ENCODE measurements at places on chromosomes 4 and X.

- no peak for DNase-seq
Observed at GRCh38 chrX:9390121-9390520, 74.7 kb upstream of the TBL1X start.

DNA sequence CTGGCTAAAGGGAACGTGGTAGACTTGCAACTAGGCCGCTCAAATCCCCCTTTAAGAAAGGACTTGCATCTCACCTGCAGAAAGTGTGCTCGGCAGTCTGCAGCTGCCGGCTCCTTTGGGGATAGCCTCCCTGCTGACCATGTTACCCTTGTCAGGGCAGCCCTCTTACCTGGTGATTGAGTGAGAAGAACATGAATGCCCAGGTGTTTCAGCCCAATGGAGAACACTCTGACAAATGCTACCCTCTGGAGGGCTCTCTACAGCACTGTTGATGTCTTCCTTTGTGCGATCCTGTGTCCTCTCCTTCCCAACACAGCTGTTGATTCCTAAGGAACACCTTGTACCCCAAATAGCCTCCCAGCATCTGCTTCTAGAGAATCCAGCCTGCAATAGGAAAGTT, 178.7 kb upstream of the LDB2 start:
- DNase-seq, result no peak

GRCh38 chrX:11791090-11791489, 33.1 kb downstream of the MSL3 start:
- no peak for DNase-seq

GRCh38 chr4:21768349-21769310, 179.9 kb downstream of the KCNIP4 start:
- peak; percentile 33 for DNase-seq

DNA sequence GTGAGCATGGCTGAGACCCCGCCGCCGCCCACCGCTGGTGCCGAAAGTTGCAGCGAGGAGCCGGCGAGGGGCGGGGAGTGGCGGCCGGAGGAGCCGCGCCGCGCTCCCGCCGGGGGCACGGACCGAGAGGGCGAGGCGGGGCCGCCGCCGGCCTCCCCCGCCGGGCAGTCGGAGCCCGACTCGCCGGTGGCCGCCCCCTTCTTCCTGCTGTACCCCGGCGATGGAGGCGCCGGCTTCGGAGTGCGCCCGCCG, 16.5 kb downstream of the UTP3 start:
- no peak for DNase-seq

GRCh38 chr4:3290889-3291321, 1.9 kb upstream of the RGS12 start:
- no peak for DNase-seq

DNA sequence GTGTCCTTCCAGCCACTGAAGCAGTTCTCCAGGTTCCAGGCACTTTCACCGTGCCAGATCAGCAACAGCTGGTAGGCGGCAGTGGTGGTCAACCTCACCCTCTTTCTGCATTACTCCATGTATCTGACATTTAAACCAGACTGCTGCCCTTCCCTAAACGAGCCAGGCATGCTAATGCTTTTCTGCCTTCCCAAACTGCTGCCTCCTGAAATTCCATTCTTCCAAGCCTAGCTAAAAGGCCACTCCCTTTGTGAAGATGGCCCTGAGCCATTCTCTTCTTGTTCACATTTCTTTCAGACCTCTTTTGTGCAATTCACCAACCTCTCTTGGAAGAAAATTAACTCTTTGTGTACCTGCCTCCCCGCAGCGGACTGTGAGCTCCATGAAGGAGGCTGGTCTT, 73.7 kb downstream of the CHST7 start:
- no peak for DNase-seq

DNA sequence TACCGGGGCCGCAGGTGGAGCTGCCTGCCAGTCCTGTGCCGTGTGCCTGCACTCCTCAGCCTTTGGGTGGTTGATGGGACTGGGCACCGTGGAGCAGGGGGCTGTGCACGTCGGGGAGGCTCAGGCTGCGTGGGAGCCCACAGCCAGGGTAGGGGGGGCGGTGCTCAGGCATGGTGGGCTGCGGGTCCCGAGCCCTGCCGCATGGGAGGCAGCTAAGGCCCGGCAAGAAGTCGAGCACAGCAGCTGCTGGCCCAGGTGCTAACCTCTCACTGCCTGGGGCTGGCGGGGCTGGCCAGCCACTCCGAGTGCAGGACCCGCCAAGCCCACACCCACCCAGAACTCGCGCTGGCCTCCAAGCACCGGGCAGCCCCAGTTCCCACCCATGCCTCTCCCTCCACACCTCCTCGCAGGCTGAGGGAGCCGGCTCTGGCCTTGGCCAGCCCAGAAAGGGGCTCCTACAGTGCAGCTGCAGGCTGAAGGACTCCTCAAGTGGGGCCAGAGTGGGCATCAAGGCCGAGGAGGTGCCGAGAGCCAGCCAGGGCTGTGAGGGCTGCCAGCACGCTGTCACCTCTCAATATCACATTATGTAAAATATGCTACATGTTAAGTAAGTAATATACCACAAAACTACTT, 104.1 kb downstream of the COX7B2 start:
- DNase-seq, result no peak

DNA sequence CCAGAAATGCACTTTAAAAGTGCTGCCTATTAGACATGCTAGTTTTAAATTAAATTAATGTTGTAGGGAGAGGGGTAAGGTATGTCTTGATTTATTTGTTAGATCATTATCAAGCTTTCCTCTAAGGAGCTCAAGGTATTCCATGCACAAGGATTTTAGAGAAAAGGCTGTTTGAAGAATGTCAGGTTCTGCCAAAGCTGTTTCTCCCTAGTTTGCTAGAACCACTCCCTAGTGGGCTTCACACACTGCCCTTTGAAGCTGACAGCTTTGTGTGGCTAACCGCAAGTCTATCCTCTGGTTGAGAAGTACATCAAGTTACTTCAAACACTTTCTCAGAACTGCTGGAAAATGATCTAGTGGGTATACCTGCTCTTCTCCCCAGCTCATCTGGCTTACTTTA, 32.3 kb downstream of the RASL11B start:
- no peak for DNase-seq
